ENCODE measurements at places on chromosomes 3 and 15.

DNA sequence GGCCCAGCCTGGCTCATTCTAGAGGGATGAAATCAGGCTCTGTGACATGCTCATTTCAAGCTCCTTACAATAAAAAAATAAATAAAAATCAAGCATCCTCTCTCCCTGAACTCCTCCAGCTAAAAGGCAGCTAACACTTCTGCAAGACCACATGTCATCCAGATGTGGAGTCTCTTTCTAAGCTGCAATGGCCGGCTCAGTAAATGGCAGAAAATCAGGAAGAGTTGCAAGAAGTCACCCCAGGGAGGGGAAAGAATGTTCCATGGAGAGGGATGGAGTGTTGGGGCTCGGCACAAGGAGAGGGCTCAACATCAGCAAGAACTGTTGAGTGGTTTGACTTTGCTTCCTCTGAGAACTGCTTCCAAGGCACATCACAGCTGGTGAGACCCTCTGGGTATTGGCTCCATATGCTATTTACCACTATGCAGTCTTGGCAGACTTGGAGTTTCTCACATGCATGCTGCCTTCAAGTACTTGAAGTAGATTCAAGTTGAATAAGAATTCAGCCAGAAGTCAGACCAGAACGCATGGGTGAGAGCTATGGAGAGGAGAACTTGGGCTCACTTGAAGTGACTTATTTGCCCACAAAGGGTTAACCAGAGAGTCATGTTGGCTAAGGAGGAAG, 689.0 kb downstream of the NTRK3 start:
- no peak for DNase-seq

- DNase-seq, result no peak
Measured at GRCh38 chr3:139519998-139520737, 19.4 kb downstream of the RBP1 start.

DNA sequence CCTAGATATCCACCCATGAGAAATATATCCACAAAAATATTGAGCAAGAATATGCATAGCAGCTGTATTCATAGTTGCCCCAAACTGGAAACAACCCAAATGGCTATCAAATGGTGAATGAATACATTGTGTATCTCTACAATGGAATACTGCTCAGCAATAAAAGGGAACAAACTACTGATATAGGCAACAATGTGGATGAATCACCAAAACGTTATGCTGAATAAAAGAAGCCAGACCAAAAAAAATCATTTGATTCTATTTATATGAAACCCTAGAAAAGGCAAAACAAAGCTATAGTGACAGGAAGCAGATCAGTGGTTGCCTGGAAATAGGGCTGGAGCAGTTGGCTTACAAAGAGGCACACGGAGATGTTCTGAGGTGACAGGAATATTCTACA, 15.5 kb upstream of the CMTM7 start:
- no peak for DNase-seq

DNA sequence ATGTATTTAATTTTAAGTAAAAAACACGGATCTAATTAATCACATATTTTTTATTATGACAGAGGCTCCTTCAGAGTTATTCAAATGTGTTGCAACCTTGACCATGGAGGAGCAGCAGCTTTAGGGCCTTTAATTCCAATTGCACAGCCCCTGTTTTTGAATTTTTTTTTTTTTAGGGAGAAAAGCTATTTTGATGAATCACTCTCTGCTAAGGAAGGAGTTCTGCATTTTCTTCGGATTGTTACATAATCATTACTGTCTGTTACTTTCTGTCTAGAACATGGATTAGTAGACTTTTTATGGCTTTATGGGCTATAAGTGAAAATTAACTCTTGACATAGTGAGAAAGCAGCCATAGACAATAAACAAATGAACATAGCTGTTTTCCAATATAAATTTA, 90.8 kb downstream of the MCTP2 start:
- DNase-seq, result no peak

DNA sequence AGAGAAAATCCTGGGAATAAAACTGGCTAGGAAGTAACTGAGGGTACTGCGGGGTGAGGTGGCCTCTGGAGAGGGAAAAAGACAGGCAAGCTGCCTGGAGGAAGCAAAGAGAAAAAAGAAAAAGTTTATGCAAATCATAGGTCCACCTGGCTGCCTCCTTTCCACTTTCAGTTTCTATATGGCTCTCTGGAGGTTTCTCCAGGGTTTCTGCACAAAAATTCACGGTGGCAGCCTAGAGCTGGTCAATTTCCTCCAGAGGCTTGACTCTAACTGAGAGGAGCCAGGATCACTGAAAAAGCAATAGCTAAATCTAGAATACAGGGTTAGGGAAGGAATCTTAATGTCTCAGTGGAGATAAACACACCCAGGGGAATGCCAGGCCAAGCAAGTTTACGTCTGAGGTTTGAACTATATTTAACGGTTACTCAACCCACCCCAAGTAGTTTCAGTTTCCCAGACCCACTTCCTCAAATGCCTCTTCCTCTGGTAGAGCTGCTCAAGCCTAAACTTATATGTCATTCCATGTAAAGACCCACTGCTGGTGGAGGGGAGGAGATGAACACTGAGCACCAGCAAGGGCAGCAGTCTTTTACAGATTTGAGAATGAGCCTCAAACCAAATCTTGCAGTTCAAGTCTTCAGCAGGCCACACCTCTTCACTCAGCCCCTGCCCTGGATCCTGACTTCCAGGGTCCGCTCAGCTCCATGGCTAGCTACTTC, 5.7 kb downstream of the LYSMD2 start:
- peak; percentile 69 for DNase-seq

GRCh38 chr15:78830514-78831228, 19.4 kb upstream of the ADAMTS7 start:
- no peak for DNase-seq

DNA sequence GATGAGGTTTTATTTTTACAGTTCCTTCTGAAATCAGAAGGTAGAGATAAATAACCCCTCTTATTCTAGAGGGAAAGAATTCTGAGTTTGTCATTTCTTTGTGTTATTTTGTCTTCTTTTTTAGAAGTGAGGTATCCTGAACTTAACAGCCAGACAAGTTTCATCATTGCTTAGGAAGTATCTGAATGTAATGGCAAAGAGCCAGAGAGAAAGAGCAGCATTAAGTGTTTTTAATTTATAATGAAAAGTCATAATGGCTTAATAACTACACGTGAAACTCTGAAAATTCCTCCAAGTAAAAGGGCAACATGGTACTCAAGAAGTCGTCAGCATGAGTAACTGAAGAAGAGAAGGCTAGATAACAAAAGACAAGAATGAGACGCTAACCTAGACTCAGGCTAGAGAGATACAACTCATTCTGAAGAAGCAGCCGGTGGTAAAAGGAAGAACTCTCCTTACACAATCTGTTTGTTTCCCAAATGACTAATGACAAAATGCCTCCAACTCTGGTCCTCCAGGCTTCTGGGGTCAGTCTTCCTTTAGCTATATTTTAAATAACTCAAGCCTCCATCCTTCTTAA, 116.2 kb upstream of the NECTIN3 start:
- no peak for DNase-seq

DNA sequence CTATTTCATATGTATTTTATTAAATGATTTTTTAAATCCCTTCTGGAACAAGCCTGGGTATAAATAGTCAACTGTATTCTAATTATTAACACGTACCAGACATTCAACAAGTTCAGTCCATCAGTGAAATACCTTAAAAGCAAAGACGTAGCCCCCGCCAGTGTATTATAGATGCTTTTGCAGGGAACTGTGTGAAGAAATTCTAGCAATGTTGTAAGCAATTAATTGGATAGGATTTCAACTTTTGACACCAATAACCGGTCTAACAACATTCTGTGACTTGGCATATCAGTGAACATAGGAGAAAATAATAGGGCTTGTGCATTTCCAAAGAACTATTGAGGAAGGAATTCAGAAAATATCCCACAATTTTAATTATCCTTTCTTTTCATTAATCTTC, 67.2 kb upstream of the TGFBR2 start:
- DNase-seq, result no peak

DNA sequence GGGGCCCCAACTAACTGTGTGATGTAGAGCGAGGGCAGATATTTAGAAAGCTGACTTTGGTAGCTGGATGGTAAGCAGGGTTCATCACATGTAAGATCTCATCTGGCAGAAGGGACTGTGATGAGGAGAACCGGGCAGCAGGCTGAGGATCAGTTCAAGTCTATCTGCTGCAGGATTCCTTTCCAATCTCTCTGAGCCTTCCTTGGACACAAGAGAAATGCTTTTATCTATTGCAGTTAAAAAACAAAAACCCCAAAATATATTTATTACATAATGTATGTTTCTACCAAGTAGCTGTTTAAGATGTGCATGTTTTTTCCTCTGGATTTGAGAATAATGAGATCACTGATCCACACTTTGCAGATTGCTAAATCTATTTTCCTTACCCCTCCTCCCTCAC, 411.5 kb downstream of the RAP2B start:
- no peak for DNase-seq

- no peak for DNase-seq
Measured at GRCh38 chr3:47295976-47296375, 13.2 kb downstream of the KLHL18 start.

DNA sequence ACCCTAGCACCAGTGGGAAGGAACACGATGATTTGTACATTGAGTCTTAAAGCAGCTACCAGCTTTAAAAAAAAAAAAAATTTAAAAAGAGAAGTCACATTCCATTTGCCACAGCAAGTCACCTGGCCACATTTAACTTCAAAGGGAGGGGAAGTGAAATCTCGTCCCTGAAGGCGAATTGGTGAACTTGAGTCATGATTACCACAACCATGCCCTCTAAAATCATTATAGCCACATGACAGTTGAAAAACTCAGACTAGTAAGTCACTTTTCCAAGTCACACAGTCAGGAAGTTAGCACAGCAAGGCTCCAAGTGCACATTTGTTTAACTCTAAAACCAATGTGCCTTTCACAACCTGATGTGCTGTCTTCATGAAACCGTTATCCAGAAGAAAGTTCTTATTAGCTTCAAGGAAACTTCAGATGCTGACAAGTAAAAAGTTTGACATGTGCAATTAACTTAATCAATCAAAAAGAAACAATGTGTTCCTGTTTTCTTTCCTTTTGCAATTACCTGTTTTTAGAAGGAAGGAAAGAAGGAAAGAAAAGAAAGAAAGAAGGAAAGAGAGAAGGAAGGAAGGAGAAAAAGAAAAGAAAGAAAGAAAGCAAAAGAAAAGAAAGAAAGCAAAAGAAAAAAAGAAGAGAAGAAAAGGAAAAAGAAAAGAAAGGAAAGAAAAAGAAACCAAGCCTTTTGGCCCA, 8.3 kb upstream of the THSD4 start:
- no peak for DNase-seq

DNA sequence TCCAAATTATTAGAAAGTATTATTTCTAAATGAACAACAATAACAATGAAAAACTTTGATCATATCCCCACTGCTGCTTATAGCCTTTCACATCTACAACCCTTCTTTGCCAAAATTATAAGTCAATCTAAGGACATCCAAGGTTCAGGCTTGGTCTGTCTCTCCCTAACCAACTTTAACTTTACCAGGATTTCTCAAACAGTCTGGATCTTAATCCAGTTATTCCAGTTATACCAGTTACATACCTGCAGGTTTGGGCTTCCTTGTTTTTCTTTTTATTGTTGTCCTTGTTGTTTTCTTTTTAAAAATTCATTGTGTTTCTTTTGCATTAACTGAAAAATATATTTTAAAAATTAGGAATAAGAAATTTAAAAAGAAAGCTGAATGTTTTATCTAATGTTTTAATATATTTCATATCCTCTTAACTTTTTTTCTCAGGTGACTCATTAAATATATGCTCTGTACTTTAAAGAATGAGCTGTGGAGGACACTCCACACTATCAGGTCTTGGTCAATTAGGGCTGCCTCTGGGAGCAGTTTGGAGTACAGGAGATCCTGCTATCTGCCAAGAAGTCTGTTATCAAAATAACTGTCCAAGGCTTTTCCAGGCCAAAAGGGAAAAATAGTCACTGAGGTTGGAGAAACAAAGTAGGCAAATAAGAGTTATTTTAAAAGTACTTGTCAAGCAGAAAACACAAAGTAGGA, 421.4 kb downstream of the EPHA6 start:
- DNase-seq, result no peak
